ENCODE measurements at places on chromosomes 7 and 10.

- DNase-seq = no peak
Measured at GRCh38 chr10:133276100-133276434, 601 bp downstream of the ADAM8 start.

- DNase-seq = no peak
Measured at GRCh38 chr7:47475880-47476227, 106.1 kb downstream of the TNS3 start.

- DNase-seq = no peak
Measured at GRCh38 chr7:45069444-45070253, 19.1 kb downstream of the NACAD start.

DNA sequence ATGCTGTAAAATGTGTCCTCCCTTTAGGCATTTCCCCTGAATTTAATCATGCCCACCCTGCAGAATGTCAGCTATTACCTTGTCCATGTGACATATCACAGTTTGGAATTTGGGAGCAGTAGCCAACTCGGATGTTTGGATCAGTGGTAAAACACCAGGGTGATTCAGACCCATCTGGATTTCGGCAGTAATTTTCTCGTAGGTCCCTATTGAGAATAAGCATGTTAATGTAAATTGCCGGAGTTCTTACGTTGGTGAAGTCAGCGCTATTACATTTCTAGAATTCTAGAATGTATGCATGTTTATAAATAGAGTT, 44.1 kb downstream of the HGF start:
- DNase-seq = no peak

All from stimulated activated CD4-positive, alpha-beta T cell treated with anti-CD3 and anti-CD28 coated beads, Interleukin-2, amount 100 ng/mL, for 48 hours (primary cell).